ENCODE measurements at places on chromosomes 12 and 14.

DNA sequence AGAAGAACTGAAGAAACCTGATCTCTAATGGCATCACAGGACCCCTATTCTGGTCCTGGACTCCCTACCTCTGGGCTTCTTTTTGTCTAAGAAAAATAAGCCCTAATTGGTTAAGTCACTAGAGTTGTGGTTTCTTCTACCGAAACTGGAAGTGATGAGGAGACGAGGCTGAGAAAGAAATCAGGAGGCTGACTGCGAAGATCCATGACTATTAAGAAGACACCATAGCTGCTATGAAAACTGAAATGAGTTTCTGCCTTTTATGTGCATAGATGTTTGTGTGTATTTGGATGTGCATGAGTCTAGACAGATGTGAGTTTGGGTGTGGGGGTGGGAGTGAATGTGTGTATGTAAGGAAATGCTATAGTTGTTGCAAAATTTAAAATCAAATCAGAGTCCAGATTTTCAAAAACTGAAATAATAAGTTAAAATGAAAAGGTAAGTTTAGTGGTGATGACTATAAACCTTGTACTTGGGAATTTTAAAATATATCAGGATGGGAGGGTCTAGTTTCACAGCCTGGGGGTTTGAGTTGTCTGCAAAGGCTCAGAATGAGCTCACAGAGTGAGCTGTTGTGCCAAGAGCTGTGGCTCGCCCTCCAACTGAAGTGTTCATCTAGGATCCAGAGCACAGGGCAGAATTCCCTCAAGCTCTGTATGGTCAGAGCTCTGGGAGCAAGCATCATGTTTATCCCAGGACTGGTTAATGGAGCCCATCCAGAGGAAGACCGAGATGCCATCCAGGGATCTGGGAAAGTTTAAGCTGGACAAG lies 94.9 kb downstream of the VCPKMT start:
- DNase-seq = no peak

- DNase-seq = no peak
These were observed 1053.8 kb downstream of the BCL11B start for GRCh38 chr14:98218218-98218617.

DNA sequence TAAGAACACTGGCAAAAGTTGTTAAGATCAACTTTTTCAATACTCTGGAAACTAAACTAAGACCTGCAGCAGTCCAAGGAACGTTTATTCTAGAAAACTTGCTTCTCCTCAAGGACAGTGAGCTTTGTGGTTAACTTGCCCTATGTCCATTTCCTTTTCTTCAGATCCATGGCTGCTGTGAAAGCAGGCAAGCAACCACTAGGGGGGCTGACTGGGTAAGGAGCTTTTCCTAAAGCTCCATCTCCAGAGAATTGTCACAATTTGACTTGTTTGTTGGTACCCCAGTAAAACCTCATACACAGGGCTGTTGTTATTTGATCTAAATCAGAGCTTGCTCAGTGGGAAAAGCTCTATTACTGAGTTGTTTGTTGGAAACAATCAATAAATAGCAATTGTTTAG lies 10.1 kb upstream of the RPL10L start:
- DNase-seq = no peak

DNA sequence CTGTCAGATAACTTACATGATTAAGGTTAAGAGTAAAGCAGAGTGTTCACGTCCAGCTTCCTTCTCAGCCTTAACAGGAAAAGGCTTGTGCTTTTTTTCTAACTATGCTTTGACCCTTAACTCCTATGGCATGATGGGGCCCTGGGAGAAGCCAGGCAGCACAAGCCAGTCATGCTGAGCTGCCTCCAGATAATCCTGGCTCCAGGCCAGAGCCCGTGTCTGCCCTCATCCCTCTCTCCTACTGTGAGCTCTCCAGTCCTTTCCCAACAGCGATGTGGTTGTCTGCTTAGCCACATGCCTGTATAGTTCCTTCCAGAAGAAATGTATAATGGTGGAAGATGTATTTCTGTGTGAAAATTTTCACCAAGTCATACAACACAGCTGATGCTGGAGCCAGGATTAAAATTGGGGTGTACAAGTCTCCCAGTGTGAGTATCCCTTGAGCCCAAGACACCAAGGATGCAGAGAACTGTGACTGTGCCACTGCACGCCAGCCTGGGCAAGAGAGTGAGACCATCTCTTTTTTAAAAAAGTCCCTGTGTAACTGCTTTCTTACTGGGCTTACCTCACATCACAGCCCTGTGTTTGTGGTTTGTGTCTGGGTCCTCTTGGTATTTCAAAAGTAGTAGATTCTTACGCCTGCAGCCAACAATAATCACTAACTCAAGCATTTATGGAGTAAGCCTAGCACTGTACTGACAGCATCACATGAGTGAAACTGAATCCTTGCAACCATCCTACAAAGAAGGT lies 7.9 kb upstream of the ITFG2 start:
- DNase-seq = peak; percentile 67

DNA sequence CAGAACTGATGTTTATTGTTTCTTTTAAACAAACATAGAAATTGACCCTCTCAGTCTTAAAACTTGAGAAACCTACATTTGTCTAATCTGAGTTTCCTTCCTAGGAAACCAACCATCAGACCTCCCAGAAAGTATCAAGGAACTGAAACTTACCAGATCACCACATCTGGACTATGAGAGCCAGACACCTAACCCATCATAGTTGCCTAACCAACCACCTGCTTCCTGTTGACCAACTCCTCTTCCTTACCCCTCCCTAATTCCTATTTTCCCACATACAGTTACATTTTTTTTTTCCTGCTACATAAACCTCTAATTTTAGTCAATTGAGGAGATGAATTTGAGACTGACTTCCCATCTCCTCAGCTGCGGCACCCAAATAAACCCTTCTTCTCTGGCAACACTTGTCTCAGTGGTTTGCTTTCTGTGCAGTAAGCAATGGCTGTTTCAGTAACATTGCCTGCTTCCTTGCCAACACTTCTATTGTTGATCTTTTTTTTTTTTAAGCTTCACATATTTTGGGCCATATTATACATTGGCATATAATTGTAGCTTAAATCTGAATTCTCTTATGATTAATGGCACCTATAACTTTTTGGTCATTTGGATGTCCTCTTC lies 34.3 kb downstream of the KLRD1 start:
- no peak for DNase-seq

- no peak for DNase-seq
These were observed 3.0 kb downstream of the FBRSL1 start for GRCh38 chr12:132492951-132493350.

- DNase-seq = peak; percentile 52
These were observed 371.2 kb downstream of the BTG1 start for GRCh38 chr12:91774434-91774921.

DNA sequence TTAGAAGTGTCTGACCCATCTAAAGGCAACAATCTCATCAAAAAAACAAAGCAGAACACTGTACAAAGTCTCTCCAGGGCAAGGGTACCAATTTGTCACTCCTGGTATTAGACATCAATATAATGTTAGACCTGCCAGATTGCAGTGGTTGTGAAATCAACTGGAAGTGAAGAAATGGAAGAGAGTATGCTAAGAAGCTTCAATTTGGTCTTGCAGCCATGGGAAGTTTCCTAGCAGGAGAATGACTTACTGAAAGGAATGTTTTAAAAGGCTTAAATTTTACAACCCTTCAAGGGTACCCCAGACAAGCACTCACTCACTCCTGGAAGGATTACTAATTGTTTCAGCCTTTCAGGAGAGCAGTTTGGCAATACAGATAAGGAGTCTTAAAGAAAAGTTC lies 18.9 kb downstream of the LLPH start:
- peak; percentile 43 for DNase-seq

DNA sequence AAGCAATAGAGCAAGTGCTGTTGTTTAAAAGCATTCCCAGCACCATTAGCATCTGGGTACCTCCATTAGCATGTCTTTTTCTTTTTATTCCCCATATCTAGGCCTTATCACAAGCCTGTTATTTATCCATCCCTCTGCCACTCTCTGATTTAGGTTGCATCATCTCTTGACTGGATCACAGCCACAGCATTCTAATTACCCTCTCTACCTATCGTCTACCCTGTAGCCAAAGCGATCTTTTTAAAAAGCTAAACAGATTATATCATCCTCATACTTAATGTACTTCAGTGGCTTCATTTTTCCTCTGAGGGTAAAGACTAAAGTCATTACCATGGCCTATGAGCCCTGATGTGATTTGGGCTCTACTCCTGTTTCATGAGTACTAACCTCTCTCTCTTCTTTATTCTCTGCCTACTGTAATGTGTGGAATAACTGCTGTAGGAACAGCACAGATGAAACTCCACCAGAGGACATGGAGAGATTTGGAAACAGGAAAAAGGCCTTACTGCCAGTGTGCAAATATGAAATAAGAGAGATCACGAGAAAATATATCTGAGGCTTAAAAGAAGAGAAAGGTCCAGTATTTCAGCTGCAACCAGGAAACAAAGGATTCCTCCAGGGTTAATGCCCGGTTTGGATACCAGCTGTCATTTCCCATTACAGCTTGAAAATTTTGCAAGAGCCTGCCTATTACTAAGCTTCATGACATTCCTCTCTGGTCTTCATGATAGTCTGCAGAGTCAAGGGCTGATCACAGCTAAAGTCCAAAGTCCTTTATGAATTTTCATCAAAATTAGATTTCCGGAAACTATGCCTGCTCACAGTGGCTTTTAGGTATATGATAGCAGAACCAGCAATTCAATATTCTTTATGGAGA lies 422.5 kb upstream of the PDE3A start:
- DNase-seq = peak; percentile 61

- DNase-seq = no peak
These were observed 36.3 kb upstream of the NTF3 start for GRCh38 chr12:5395443-5396271.

DNA sequence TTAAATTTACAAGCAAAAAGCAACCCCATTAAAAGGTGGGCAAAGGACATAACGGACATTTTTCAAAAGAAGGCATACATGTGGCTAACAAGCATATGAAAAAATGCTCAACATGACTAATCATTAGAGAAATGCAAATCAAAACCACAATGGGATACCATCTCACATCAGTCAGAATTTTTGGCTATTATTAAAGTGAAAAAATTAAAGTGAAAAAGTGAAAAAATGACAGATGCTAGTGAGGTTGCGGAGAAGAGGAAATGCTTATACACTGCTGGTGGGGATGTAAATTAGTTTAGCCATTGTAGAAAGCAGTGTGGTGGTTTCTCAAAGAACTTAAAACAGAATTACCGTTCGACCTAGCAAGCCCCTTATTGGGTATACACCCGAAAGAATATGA lies 7.9 kb downstream of the OTOGL start:
- no peak for DNase-seq

- peak; percentile 3 for DNase-seq
These were observed 1.7 kb upstream of the MFAP5 start for GRCh38 chr12:8664228-8664913.

GRCh38 chr12:54301428-54302048 lies 723 bp upstream of the NFE2 start:
- DNase-seq = no peak

DNA sequence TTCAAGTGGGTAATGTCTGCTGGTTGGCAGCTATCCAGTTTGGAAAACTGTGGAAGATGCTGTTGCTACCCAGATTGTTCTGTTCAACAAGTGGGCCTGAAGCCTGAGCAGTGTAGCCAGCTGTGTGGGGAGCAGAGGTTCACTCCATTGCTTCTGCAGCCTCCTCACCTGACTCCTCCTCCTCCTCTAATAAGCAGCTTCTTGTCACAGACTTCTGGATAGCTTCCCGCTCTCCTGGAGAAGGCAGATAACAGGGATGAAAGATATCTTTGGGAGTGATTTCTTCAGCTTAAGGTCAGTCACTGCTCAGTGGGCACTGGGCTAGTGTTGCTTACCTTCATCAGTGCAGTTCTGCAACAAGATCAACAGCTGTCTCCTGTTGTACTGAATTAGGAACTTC lies 2.0 kb downstream of the POP5 start:
- no peak for DNase-seq

DNA sequence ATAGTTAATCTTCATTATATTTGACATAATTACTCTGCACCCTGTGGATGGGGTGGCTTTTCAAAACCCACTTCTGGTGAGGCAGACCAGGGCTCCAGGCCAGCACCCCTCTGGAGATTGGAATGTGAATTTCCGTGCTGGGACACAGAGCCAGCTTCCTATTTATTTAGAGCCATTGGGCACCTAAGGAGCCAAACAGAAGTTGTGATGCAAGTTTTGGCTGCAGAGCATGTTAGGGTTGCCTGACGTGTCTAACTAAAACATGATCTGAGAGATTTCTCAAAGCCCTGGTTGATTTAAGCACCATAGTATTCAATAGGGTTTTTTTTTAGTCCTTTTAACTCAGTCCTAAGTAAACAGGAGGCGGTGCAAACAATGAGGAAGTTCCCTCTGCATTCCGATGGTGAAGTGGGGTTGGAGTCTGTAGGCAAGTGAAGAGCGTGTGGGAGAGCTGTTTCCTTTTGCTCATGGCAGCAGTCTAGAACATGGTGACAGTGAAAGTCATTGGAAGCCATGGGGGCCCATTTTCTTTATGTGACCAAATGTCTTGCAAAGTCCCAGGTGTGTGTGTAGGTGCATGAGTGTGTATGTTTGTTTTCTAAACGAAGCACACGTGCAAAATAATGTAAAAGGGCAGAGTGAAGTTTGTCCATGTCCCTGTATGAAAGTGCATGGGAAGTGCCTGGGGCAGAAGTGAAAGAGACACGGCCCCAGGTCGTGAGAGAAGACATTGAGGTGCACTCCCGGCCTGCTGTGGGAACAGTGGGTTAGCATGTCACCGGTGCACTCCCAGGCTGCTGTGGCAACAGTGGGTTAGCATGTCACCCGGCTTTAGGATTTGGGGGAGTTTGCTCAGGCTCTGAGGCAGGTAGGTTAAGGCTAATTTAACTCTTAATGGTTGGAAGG lies 117.7 kb downstream of the PRKCH start:
- DNase-seq = no peak
